ENCODE measurements at places on chromosomes 7 and 10.

DNA sequence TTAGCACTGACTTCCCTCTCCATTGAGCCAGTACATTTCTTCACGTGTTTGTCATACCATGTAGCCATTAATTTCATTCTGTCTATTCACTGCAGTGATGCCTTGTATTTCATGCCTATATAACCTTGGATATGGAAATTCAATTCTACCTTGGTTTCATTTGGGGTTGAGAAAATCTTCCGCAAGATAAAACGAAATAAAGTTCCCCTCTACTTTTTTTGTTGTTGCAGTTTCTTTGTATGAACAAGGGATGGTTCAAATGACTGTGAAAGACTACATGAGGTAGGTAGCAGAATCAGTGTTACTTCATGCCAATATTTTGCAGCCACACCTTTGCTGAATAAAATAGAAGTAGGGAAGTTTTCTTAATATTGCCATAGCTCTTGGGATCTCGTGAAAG lies 55.6 kb downstream of the ITPRID1 start:
- no peak for DNase-seq

- DNase-seq: no peak
Observed at GRCh38 chr10:15817409-15818046, 42.8 kb downstream of the MINDY3 start.

- DNase-seq: no peak
Observed at GRCh38 chr7:2566890-2567678, 8.3 kb downstream of the IQCE start.

DNA sequence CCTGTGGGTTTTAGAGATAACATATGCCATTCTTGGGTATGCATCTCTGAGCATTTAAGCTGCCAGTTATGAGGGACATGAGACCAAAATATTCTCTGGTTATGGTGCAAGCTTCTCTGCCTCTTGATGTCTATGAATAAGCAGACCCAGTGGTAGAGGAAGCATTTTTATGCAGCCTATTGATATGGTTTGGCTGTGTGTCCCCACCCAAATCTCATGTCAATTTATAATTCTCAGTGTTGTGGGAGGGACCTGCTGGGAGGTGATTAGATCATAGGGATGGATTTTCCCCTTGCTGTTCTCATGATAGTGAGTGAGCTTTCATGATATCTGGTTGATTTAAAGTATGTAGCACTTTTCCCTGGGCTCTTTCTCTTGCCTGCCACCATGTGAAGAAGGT lies 187.2 kb downstream of the ARHGAP12 start:
- DNase-seq: no peak

GRCh38 chr7:104978460-104978859 lies 35.5 kb upstream of the KMT2E start:
- DNase-seq: no peak

DNA sequence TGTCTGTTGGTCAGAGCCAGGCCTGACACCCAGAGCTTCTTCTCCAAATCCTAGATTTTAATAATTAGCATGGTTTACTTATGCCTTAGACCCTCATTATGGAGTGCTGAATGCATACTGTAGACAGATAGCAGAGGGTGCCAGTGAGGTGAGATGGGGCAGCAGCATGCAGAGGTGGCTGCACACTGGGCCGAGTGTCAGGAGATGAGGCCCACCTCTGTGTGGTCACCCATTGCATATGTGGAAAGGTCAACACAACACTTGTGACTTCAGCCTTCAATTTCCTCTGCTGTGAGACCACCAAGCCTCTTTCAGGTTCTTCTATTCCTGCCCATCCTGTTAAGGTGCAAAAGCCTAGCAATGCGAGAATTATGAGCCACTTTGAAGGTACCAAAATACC lies 39.7 kb upstream of the NMT2 start:
- no peak for DNase-seq

DNA sequence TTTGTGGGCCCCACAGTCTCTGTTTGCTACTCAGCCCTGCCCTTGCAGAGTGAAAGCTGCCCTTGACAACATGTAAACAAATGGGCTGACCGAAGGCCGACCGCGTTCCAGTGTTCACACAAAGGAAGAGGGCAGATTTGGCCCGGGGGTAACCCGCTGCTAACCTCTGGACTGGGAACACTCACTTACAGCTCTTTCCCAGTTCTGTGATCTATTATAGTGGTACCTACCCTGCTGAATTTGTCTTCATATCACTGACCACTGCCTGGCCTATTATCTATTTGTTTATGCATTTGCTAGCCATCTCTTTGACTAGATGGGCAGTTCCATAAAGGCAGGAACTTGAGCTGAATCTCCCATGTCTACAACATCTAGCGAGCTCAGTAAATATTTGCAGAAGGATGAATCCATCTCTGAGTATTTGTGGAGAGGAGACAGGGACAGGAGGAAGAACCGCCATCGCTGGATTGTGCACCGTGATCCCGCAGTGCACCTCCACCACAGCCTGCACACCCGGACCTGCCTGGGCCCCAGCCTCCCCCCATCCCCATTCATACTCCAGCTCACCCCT lies 15.2 kb downstream of the SLC29A3 start:
- DNase-seq: no peak

DNA sequence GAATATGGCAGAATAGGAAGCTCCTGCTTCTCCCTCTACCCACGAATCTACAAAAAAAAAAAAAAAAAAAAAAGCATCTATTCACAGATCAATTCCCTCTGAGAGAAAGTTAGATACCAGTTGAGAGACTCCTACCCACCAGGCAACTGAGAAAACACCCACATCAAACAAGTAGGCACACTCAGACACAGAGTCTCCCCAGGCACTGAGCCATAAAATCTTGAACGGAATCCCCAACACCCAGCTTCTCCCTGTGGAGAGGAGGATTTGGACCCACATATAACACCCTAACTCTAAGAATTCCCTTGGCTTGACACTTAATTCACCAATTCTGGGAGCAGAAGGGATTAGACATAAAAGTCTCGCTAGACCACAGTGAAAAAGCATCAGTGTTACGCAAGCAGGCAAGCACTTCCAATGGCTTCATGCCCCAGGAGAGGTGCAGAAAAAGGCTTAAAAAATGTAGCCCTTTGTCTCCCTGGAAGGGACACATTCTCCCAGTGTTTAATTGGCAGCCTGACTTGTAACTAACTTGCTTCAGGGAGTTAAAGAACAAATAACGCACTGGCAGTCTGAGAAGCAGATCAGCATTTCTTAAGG lies 192.2 kb downstream of the ELAPOR2 start:
- DNase-seq: no peak

DNA sequence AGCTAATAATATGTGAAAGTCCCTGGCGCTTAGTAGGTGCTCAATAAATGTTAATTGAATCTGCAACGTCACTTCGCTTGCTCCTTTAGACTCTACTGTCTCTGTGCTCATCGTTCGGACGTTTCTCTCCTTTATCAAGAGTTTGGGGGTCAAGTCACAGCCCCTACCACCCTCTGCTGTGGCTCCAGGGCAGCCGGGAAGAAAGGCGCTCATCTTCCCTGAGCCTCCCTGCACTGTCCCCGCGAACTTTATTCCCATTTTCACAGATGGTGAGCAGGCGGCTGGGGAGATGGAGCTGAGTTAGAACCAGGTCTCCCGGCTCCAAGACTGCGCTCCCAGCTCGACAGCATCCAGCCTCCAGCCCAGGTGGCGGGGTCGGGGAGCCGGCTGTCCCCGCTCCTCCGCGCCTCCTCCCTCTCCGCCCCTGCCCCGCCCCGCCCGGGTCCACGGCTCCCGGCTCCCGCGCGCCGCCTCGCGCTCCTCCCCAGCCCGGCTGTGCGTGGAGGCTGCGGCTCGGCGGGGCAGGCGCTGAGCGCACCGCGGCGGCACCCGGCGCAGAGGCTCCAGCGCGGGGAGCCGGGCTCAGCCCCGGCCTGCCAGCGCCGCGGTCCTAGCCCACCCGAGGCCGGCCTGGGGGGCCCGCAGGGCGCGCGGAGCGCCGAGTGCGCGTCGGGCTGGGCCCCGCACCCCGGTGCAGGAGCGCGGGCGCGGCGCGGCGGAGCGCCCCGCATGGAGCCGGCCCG lies at the start of gene CLEC2L:
TSS of gene CLEC2L (plus strand) at position 487 of the 743 bp plus-strand sequence. CDS start at position 730, 243 bp downstream.
- no peak for DNase-seq

GRCh38 chr7:27943241-27943640 lies 203.3 kb downstream of the TAX1BP1 start:
- DNase-seq: no peak

DNA sequence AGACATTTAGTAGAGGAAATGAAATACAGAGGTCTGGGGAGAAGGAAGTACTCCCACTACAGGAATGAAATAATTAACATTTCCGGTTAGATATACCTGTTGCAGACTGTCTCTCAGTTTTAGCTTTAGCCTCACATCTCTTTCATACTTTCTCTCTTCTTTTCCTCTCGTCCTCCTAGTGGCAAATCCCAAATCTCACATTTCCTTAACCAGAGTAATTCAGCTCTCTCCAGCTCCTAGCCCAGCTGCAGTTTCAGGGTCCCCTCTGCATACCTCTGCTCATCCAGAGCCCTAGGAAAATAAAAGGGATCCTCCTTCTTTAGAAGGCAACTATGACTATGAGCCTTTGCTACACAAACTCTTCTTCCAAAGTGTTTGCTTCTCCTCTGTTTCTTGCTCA lies 643.2 kb downstream of the PHTF2 start:
- DNase-seq: no peak

DNA sequence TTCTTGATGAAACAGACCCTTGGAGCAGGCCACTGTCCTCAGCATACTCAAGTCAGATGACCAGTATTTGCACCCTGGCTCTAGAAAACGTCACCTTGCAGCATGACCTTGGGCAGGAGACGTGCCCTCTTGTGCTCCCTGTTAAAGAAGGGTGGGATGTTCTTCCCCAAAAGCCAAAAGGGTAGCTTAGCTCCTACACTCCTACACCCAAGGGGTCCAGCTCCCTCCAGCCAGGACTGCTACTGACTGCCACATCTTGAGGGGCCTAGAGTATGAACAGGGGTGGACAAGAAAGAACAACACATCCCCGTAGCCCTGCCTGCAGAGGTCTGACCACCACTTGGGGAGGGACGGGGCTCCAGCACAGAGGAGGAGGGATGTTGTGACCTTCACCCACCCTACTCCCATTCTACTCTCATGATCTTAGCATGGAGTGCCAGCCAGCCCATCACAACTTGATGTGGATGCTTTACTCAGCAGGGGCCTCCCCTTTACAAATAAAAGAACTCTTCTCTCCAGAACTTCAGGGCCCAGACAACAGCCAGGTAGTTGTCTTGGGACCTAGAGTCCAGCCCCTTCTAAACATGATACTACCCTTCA lies 165.3 kb upstream of the ZMIZ1 start:
- DNase-seq: no peak

GRCh38 chr7:135666846-135667245 lies 4.5 kb downstream of the STMP1 start:
- no peak for DNase-seq

DNA sequence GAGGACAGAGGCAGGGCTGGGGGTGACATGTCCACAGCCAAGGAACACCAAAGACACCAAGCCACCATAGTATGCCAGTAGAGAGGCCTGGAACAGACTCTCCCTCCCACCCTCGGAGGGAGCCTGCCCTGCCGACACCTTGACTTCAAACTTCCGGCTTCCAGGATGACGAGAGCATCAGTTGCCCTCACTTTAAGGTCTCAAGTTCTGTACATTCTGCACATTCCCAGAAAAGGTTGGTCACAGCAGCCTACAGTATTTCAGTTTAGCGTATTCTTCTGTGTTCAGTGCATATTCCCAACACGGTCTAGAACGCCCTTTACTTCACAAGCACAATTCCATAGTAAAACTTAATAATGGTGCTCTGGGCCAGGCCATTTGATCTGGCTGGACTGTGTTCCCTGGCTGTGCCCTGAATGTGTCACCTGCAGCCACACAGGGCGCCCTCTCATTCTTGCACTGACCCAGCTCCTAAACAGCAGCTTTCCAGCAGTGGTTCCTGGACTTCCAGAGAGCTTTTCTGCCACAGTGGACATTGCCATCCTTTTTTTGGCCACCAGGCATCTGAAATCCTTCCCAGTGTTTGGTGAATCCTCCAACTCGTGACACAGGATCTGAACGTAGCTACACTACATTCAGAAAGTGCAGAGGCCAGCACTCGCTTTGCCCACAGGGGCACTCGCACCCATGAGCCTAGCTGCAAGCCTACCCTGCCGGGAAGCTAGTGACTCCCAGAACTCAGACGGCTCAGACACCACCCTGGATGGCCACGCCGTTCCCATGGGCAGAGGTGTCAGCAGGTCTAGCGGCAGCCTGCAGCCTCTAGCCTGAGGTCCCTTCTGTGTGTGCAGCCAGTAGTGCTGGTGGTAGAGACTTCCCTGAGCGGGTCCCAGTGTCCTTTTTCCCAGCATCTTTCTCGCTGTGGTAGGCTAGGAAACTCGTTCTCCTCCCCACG lies 36.4 kb upstream of the INSIG1 start:
- no peak for DNase-seq

DNA sequence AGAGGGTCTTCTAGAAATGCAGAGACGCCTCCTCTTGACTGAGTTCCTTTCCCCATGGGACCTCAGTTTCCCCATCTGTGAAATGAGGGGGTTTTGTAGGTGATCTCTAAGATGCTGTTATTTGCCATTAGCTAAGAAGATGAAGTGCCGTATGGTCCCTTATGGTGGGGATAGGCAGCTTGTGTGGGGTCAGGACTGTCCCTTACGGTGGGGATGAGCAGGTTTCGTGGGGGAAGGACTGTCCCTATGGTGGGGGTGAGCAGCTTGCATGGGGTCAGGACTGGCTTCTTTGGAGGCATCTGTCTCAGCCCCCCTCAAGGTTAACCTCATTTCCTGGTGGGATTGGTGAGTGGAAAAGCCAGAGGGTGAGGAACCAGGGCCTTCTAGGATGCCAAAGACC lies 148.3 kb upstream of the GPR26 start:
- no peak for DNase-seq

- DNase-seq: no peak
Observed at GRCh38 chr10:78780551-78780961, 288.2 kb upstream of the ZMIZ1 start.

DNA sequence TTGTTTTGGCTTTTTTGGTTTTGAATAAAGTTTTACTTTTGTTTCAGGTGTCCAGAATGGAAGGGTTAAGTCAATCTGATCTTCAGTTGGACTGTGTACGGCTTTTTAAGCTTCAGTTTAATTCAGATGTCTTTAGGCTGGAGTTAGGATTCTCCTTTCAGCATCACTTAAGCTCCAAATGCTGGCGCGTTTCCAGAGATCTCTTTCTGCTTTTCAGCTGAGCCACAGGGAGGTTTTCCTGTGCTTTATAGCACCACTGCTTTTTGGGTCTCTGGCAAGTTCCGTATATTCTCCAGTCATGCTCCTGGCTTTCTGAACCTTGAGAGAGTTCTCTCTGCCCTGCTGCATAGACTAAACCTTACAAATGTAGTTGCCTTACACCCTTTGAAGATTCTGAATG lies 60.0 kb downstream of the VTI1A start:
- no peak for DNase-seq
